Bronchus fibroblast of lung (primary cell): ENCODE measurements at places on chromosomes 1 and 21. TPM values are rescaled to one million over a fixed set of nuclear protein-coding genes. Genes with fewer than 3 reads are reported as not detected.

Gene SV2A
- 27.5 and 29.9 TPM in 2 replicates for total RNA-seq

Gene ORC1
- 13.1 and 14.5 TPM in 2 replicates for total RNA-seq

Gene FAM76A
- 5.7 and 7.6 TPM in 2 replicates for total RNA-seq

Gene PRRX1
- 57.8 and 78.7 TPM in 2 replicates for total RNA-seq

Gene MMP23B
- total RNA-seq: 10.3 and 10.4 TPM in 2 replicates

Gene TMEM82
- not detected in 2 replicates for total RNA-seq

Gene OR2T29
- total RNA-seq: not detected in 2 replicates

Gene KRTAP12-2
- total RNA-seq: not detected in 2 replicates
